ENCODE measurements at places on chromosomes 2 and 18.

- DNase-seq: peak; percentile 16
These were observed 170.2 kb downstream of the PRKCE start for GRCh38 chr2:45821558-45822271.

DNA sequence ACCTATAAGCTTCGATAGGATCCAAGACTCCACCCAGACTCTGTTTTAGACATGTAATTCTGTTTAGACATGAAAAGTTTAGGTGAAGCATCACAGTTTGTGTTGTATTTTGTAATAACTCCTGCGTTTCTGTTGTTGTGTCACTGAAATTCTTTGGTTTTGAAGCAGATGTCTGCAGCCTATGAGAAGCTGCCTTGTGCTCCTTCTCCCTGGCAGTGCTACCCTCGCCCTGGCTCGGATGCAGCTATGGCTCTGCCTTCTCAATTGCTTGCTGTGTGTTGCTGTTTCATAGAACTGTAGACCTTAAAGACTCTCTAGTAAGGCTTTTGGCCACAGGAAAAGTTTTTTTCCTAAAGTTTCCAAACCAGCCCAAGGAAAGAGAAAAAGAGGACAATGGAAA is 40.2 kb upstream of the ZNF638 start:
- DNase-seq: no peak

DNA sequence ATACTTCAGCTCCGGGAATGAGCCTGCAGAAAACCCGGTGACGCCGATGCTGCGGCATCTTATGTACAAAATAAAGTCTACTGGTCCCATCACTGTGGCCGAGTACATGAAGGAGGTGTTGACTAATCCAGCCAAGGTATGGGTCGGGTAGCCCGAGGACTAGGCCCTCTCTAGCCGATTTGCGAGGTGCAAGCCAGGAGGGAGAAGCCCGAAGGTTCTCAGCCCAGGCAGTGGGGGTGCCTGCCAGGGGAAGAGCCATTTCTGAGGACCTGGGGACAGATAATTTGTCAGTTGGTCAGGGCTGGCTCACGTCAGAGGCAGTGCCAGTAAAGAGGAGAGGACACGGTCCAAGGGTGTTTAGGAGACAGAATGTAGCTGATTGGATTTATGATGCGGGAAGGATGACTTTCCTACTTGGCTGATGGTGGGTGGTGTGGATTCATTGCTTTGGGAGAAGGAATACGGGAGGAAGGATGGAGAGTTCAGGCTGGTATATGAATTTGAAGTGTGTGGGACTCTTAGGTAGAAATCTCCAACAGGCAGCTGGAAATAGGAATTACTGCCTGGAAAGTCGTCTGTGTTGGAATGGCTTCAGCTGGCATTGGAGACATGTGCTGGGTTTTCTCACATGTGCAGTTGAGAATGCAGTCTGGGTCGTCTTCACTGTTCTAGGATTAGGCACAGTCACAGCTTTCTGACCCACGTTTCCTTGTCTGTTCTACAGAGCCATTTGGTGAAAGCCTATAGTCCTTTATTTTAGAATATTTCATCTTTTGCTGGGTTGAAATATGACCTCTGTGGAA is 874 bp downstream of the NDUFAF7 start:
- no peak for DNase-seq

- no peak for DNase-seq
These were observed 129.6 kb downstream of the CELF4 start for GRCh38 chr18:37435996-37436395.

- no peak for DNase-seq
These were observed 253.4 kb downstream of the IKZF2 start for GRCh38 chr2:212898011-212898410.

DNA sequence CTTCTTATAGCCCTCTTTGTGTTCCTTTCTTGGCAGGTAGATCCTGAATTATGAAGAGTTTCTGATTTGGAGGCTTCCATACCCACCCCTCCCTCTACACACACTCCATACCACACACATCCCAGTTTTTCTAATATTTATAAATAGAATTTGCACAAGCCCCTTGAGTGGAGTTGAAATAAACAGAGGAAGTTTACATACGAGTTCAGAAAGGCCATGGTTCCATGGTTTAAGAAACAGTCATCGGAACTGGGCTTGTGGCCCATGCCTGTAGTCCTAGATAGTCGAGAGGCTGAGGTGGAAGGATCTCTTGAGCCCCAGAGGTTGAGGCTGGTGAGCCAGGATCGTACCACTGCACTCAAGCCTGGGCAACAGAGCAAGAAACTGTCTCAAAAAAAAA is 62.7 kb upstream of the TANC1 start:
- DNase-seq: no peak

DNA sequence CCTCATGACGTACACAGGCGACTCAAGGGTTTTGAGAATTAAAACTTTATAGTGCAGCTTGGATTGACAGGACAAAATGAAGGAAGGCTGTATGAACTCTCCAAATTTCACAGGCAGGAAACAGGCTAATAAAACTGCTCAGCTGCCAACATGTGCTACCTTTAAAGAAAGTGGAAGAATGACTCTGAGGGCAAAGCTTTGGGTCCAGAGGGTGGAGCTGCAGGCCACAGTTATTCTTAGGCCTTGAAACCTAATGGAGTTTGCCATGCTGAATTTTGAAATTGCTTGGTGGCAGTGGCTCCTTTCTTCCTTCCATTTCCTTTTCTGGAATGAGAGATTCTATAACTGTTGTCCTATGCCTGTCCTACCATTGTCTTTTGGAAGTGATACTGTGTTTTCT is 34.8 kb downstream of the HAT1 start:
- DNase-seq: no peak

DNA sequence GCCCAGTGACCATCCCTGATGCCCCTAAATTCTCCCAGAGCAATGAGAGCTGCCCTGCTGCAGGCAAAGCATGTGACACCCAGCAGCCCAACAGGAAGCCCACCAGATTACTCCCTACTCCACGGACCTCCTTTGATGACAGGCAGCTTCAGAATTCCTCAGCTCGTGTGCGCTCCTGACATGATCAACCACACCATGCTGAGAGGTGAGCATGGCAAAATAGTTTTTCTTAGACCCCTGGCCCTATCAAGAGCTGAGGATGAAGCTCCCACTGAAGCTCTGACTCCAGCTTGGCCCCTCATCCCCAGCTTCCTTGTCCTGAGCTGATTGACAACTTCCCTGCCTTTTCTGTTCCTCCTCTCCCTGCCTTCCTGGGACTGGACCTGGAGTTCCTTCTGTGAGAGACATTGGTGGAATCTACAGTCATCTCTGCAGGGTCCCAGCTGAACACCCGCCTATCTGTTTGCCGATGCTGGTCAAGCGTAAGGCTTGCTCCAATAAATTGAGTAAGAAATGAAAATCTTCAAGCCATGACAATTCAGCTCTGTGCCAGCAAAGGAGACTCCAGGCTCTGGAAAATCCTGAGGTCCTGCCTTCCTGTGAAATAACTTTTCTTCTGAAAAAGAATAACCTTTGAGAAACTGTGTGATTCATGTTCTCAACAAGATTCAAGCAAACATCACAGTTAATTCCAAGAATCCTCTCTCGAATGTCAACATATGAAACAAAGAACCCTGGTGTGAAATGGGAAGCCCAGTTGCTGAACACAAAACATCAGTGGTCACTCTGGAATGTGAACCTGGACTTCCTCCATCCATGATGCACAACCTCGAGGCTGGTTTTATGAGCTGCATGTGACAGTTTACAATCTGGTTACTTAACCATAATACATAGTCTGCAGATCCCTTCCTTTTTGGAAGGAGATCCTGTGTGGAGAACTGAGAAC is 201.1 kb downstream of the SPP2 start:
- DNase-seq: no peak

DNA sequence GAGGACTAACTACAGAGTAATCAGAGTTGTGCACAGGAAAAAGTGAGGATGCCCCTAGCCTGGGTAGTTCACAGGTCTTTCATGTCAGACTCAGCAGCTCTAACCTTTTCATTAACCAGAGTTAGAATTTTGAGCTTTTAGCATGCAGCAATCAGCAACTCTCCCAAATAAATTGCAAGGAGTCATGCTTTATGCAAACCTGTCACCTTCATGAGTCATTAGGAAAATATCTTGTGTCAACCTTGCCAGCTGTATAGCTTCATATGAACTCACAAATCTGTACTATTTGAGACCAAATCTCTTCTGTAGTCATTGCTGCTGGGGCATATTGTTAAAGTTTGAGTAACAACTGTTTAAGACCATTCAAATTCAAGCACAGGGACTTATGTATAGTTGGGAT is 382.3 kb upstream of the NT5C1B start:
- no peak for DNase-seq

GRCh38 chr2:174704061-174704460 is 60.2 kb downstream of the CHRNA1 start:
- DNase-seq: no peak

DNA sequence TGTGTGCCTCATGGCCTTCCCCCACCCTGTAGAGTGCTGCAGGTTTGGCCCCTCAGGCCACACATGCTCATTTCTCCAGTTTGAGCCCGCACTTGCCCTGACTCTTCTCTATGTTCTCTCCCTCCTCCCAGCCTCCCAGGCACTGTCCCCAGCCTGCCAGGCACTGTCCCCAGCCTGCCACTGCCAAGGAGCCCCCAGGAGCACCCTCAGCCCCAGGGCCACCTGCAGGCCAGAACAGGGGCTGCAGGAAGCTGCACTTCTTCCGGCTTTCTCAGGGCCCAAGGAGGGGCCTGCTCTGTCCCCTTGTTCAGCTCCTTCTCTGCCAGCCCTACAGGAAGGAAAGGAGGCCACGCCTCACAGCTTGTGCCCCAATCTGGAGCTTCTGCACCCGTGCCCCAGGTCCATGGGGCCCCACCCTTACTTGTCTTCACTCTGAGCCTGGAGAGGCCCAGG is 31.6 kb downstream of the CYP26B1 start:
- DNase-seq: no peak

DNA sequence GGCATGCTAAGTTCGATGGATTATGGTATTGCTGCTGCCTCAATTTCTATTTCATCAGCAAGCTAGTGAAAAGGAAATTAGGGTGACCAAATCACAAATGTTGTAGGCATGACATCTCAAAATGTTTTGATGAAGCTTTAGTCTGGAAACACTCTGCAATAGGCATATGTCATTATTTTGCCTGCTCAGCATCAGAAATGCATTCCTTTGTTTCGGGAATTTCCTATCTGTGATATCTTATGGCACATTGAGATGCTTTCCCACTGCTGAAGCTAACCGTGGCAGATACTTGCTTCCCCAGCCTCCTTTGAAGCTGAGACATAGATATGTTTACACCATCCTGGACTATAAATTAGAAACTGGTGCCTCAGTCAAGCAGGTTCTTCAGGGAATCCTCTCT is 119.7 kb downstream of the CDC42EP3 start:
- DNase-seq: no peak

GRCh38 chr2:198861080-198861479 is 596.7 kb downstream of the SATB2 start:
- DNase-seq: no peak

- peak; percentile 47 for DNase-seq
These were observed 9.3 kb upstream of the LRRC30 start for GRCh38 chr18:7221424-7222155.

Measured in NCI-H1092 treated with DMSO at 0.1 percent for 48 hours (cell line).